Ascending aorta (tissue), 2 donors: ENCODE measurements at places on chromosomes 11 and 22. TPM values are rescaled to one million over a fixed set of nuclear protein-coding genes. Genes with fewer than 3 reads are reported as not detected.

DNA sequence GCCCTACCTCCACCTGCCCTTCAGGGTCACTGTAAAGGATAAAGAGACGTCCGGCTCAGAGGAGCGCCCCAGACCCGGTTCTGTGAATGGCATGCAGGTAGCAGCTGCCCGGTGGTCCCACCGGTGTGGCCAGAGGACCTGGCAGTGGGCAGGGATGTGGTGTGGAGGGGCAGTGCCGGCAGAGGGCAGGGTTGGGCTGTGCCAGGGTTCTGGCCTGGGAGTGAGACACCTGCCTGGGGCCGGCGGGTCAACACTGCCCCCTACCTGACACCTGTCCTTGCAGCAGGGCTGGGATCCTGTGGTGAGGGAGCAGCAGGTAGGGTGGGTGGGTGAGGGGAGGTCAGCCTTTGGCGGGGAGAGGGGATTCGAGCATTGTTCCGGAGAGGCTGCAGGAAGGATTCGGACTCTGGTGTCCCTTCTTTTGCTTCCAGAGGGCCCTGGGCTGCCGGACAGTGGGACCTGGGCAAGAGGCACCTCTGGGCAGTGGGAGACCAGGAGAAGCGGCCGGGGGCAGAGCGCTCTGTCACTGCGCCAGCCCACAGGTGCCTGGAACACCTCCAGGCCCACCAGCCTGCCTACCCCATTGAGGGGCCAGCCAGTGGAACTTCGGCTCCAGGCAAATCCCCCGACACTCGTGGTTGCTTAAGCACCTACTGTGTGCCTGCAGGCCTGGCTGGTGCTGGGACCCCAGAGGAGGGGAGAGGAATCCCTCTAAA is 1.6 kb upstream of the PHLDA2 start:
- H3K4me3 ChIP-seq = peak overlapping the region; percentile 75
- no peaks in the 10 kb centered on the region for H3K27me3 ChIP-seq
- peak overlapping the region; percentile 82 for H3K27ac ChIP-seq
- peaks cover 6% of the 10 kb centered on the region for H3K4me1 ChIP-seq
- no peaks in the 10 kb centered on the region for H3K36me3 ChIP-seq
- DNase-seq = peak; percentile 84

GRCh38 chr11:115890500-115890899 is 386.3 kb upstream of the CADM1 start:
- H3K27ac ChIP-seq = no peak overlapping the region
- no peaks in the 10 kb centered on the region for H3K27me3 ChIP-seq
- DNase-seq = no peak
- H3K4me3 ChIP-seq = no peak overlapping the region

- no peak for DNase-seq
- no peak overlapping the region for H3K4me3 ChIP-seq
- H3K27ac ChIP-seq = no peak overlapping the region
- H3K4me1 ChIP-seq = no peaks in the 10 kb centered on the region
- H3K27me3 ChIP-seq = no peaks in the 10 kb centered on the region
Measured at GRCh38 chr11:119284344-119285157, 32.4 kb downstream of the MCAM start.

DNA sequence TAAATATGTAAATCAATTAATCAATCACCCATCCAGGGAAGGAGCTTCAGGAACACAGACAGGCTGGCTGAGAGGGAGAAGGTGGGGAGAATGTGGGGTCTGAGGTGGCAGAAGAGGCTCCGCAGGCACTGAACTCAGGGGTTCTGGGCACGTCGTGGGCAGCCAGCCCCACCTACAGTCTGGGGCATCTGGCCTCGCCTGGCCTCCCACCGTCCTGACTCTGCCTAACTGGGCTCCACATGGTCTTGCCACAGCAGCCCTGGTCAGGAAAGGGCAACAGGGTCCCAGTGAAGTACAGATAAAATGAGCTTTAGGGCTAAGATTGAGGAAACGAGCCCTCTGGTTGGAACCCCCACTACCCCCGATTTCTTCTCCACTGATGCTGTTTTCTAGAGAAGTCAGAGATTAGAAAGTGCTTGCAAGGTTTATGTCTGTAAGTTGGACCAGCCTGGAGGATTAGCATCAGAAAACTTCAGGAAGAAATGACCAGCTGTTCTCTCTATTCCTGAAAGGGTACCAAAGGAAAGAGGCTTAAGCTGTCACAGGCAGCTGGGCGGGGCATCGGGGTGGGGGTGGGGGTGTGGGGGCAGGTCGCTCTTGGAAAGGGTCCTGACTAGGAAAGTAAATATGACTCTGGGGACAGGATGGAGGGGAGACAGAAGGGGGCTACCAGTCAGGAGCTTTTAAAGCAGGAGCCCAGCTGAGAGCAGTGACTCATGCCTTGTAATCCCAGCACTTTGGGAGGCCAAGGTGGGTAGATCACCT is 261.7 kb downstream of the BUD13 start:
- no peaks in the 10 kb centered on the region for H3K27me3 ChIP-seq
- no peaks in the 10 kb centered on the region for H3K4me1 ChIP-seq
- H3K4me3 ChIP-seq = no peak overlapping the region
- DNase-seq = no peak
- H3K36me3 ChIP-seq = no peaks in the 10 kb centered on the region

- no peak overlapping the region for H3K4me3 ChIP-seq
- H3K4me1 ChIP-seq = peaks cover 32% of the 10 kb centered on the region
- H3K27me3 ChIP-seq = no peaks in the 10 kb centered on the region
- peaks cover 96% of the 10 kb centered on the region for H3K36me3 ChIP-seq
Measured at GRCh38 chr11:10606536-10607208, 38.2 kb upstream of the LYVE1 start.

DNA sequence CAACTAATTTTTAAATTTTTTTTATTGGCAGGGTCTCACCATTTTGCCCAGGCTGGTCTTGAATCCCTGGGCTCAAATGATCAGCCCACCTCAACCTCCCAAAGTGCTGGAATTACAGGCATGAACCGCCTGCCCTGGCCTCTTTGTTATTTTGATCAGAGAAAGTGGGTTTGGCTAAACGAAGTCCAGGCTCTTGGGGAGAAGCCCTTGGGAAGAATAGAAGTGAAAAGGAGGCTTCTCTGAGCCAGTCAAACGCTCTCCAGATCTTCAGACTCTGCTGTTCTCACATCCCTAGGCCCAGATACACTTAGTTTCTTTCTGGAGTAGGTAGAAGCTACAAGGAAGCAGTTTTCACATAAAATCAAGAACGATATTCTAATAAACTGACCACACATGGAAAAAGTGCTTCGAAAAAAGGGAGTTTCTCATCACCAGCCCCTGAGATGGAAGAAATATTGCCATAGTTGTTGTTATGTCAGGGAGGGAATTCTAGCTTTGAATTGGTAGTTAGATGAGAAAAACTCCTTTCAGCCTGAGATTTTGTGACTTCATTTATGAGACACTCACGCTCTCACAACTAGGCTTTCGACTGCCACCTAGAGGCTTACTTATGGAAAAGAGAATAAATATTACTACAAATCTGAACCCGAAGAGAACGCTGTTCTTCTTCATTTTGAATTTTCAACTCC is 41.7 kb upstream of the AQP11 start:
- H3K36me3 ChIP-seq = no peaks in the 10 kb centered on the region
- H3K4me3 ChIP-seq = no peak overlapping the region
- H3K4me1 ChIP-seq = no peaks in the 10 kb centered on the region
- no peak for DNase-seq
- H3K27ac ChIP-seq = no peak overlapping the region

GRCh38 chr11:71131861-71132260 is 120.5 kb downstream of the SHANK2 start:
- H3K4me1 ChIP-seq = no peaks in the 10 kb centered on the region
- no peaks in the 10 kb centered on the region for H3K27me3 ChIP-seq
- H3K27ac ChIP-seq = no peak overlapping the region
- H3K4me3 ChIP-seq = no peak overlapping the region
- no peak for DNase-seq

DNA sequence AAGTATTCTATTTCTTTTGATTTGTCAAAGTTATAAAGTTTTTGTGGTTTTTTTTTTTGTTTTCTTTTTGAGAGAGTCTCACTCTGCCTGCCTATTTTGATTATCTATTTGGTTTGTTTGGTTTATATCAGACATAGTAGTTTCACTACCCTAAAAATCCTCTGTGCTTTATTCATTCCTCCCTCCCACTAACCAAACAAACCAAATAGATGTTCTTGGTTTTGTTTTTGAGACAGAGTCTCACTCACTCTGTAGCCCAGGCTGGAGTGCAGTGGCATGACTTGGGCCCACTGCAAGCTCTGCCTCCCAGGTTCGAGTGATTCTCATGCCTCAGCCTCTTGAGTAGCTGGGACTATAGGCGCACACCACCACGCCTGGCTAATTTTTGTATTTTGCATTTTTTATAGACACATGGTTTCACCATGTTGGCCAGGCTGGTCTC is 67.9 kb downstream of the ENTHD1 start:
- H3K4me1 ChIP-seq = no peaks in the 10 kb centered on the region
- H3K4me3 ChIP-seq = no peak overlapping the region
- no peaks in the 10 kb centered on the region for H3K27me3 ChIP-seq
- no peak overlapping the region for H3K27ac ChIP-seq
- no peak for DNase-seq

DNA sequence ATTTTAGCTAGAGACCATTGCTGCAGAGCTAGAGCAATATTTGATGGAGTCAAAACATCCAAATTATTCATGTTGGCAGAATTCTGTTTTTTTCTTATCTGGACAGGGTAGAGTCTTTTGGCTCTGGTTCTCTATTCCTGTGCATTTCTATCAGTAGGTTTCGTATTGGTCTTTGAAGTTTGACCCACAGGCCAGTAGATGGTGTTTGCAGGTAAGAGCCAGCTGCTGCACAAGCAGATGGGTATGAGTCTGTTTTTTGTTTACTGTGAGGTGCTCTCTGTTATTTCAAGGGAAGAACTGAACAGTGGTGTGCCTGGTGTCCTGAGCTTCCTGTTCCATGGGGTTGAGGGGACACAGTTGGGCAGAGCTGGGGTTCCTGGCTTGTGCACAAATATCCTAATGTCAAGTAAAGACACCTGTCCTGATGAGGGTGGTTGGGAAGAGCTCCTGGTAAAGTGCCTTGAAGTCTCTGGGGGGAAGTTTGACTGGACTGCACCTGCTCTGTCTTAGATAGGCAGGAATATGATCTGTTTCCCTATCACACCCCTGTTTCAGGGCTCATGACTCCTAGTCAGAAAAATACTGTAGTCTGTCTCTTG is 34.0 kb upstream of the SLC22A25 start:
- H3K36me3 ChIP-seq = no peaks in the 10 kb centered on the region
- H3K4me3 ChIP-seq = no peak overlapping the region
- no peak for DNase-seq

DNA sequence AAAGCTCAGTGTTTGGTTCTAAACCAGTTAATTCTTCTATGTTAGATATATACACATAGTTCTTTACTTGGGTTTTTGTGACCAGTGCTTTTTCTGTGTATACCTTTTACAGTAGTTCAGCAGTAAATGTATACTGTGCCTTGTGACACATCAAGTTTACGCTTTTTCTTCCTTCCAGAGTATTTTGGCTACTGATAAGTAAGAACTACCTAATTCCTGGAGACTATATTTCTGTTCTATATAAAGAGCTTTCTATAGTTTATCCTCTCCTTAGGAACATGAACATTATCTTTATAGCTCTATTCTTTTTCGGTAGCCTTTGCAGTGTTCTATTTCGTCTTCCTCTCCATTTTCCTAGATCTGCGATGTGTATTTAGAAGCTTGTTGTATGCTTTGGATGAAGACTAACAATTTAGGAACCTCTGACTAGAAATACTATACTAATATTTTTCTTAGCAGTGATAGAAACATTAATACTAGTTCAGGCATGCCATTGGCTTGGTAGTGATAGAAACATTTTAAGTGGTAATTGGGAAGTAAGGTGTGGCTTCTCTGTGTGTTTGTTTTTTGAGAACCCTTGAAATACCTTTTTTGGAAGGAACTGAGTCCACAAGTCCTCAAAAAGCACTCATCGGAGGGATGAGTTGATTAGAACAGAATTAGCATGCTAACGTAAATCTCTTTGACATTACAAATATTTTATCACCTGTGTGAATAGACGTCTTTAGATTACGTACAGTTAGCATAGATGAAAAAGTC is 74.6 kb downstream of the ARHGEF12 start:
- H3K27me3 ChIP-seq = no peaks in the 10 kb centered on the region
- no peak for DNase-seq
- H3K27ac ChIP-seq = no peak overlapping the region
- H3K4me1 ChIP-seq = peaks cover 5% of the 10 kb centered on the region

DNA sequence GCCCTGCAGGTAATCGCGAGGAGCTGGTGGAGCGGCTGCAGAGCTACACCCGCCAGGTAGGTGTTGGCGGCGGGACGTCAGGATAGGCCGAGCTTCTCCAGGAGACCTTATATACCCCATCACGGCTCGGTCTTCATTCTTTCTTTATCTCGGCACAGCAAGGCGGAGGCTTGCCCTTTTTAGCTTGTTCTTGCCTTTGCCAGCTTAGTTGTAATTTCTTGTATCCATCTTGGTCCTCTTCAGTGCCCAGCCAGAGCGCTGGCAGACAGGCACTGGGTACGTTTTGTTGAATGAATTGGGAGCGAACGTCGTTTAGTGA is 459 bp downstream of the SF3B2 start:
- H3K4me1 ChIP-seq = peaks cover 6% of the 10 kb centered on the region
- H3K36me3 ChIP-seq = peaks cover 34% of the 10 kb centered on the region
- H3K4me3 ChIP-seq = peak overlapping the region; percentile 94
- H3K27ac ChIP-seq = peak overlapping the region; percentile 84
- no peaks in the 10 kb centered on the region for H3K27me3 ChIP-seq

- H3K4me1 ChIP-seq = peaks cover 27% of the 10 kb centered on the region
- H3K27ac ChIP-seq = peak overlapping the region; percentile 97
- peaks cover 35% of the 10 kb centered on the region for H3K36me3 ChIP-seq
- no peak for DNase-seq
- H3K4me3 ChIP-seq = peak overlapping the region; percentile 61
Measured at GRCh38 chr11:47216121-47216798, 1.5 kb downstream of the DDB2 start.

GRCh38 chr11:130645843-130646197 is 197.4 kb downstream of the ADAMTS15 start:
- H3K27me3 ChIP-seq = no peaks in the 10 kb centered on the region
- peaks cover 12% of the 10 kb centered on the region for H3K4me1 ChIP-seq
- H3K4me3 ChIP-seq = no peak overlapping the region
- H3K36me3 ChIP-seq = no peaks in the 10 kb centered on the region

GRCh38 chr11:78331711-78332110 is 85.9 kb downstream of the GAB2 start:
- no peaks in the 10 kb centered on the region for H3K36me3 ChIP-seq
- no peak overlapping the region for H3K27ac ChIP-seq
- H3K4me3 ChIP-seq = no peak overlapping the region
- no peak for DNase-seq
- peaks cover 7% of the 10 kb centered on the region for H3K4me1 ChIP-seq

GRCh38 chr11:62611705-62612365 is 740 bp downstream of the EML3 start:
- no peaks in the 10 kb centered on the region for H3K27me3 ChIP-seq
- H3K36me3 ChIP-seq = peaks cover 50% of the 10 kb centered on the region
- peaks cover 11% of the 10 kb centered on the region for H3K4me1 ChIP-seq
- H3K4me3 ChIP-seq = peak overlapping the region; percentile 92
- DNase-seq = no peak
- peak overlapping the region; percentile 98 for H3K27ac ChIP-seq

The MED19 gene
- 35.2 TPM for total RNA-seq

The CECR2 gene
- total RNA-seq = 1.4 TPM

The USP2 gene
- total RNA-seq = not detected

The GTSE1 gene
- total RNA-seq = not detected

The OR4D5 gene
- total RNA-seq = not detected
